ENCODE measurements at places on chromosomes 5 and 9.

DNA sequence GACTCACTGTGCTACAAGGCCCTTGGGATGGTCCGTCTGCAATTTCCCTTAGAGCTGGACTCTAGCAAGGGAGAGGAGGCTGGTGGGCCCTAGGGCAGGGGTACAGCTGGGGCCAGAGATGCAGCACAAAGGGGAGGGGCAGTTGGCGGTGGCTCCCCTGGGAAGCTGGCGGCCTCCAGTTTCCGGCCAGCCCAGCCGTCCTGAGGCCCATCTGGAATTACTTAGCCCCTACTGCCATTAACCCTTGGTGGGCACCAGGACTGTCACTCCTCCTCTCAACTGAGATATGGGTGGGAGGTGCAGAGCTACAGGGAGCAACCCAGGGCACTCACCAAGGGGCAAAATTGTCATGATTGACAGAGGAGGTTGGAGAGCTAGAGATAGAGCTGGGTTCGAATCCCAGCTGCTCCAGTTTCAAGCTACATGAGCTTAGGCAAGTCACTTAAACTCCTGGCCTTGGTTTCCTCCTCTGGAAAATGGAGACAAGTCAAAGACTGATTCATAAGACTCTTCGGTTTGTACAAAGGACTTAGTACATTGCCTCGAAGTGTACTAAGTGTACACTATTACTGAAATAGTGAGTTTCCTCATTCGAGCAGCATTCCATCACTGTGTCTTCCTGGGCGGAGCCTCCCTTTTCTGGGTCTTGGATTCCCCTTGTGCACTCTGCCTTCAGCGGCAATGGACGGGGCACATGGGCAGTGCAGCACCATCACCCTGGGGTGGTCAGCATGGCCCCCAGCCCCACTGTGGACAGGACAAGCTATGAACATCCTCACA lies 2.7 kb upstream of the PDGFRB start:
- no peak for DNase-seq

- DNase-seq = no peak
Observed at GRCh38 chr9:135908093-135908753, 877 bp upstream of the CAMSAP1 start.

- DNase-seq = peak; percentile 47
Observed at GRCh38 chr5:54217826-54218503, 92.4 kb downstream of the ARL15 start.

GRCh38 chr5:56116599-56117141 lies 116.5 kb downstream of the ANKRD55 start:
- DNase-seq = peak; percentile 34

GRCh38 chr9:77663754-77664153 lies 15.6 kb upstream of the GNA14 start:
- DNase-seq = no peak

GRCh38 chr9:2761424-2761823 lies 44.1 kb downstream of the KCNV2 start:
- no peak for DNase-seq

GRCh38 chr5:1315018-1315708 lies 20.3 kb upstream of the TERT start:
- DNase-seq = no peak

- DNase-seq = no peak
Observed at GRCh38 chr9:136142414-136142796, 23.7 kb upstream of the TMEM250 start.

DNA sequence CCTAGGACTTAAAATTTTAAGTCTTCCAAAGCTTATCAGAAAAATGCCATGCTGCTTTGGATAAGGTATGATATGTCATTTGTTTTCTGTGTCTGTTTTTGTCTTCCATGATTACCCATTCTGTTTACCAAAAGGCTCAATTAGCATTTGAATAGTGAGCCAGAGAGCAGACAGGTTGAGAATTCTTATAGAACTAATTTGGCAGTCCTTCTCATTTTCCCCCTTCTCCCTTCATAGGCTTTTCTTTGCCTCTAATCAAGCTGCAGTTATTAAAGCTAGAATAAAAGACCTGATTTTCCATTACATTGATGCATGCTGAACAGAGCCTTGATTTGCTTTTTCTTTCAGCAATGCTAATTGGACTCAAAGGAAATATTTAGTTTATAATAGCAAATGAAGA lies 993.0 kb downstream of the MAT2B start:
- no peak for DNase-seq

DNA sequence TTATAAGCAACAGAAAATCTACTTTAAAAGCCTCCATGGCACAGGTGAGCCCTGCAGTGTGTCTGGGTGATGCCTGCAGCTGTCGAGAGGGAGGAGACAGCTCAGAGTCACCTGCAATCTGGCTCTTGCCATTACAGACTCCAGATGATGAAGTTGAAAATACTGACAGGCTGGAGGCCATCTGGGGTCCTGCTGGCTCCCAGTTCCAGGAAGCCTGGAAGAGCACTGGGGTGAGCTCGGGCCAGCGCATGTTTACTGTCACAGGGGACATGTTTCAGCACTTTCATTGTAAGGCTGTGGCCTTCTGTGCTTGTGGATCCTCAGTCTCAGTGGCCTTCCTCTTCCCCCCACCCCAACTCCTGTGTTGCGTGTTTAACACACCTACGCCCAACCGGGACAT lies 28.4 kb downstream of the CEL start:
- DNase-seq = no peak

- DNase-seq = no peak
Observed at GRCh38 chr5:92841604-92842155, 739.3 kb downstream of the NR2F1-AS1 start.

DNA sequence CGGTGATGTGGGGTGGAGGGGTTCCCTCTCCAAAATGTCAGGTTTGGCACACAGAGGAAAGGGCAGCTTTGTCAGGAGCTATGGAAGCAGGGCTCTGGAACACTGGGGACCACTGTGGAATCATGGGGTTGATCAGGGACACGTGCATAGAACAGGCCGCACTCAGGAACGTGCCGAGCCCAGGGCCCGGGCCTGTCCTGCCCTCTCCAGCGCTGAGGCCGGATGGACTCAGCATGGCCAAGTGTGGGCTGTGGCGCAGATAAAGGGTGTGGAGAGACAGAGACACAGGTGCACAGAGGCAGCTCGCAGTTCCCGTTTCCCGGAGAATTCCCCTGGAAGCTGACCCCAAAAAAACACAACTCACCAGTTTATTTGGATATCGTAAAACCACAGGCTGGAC lies 37.8 kb upstream of the SLC6A3 start:
- DNase-seq = no peak

- no peak for DNase-seq
Observed at GRCh38 chr5:150347451-150347850, 10.0 kb upstream of the TCOF1 start.

DNA sequence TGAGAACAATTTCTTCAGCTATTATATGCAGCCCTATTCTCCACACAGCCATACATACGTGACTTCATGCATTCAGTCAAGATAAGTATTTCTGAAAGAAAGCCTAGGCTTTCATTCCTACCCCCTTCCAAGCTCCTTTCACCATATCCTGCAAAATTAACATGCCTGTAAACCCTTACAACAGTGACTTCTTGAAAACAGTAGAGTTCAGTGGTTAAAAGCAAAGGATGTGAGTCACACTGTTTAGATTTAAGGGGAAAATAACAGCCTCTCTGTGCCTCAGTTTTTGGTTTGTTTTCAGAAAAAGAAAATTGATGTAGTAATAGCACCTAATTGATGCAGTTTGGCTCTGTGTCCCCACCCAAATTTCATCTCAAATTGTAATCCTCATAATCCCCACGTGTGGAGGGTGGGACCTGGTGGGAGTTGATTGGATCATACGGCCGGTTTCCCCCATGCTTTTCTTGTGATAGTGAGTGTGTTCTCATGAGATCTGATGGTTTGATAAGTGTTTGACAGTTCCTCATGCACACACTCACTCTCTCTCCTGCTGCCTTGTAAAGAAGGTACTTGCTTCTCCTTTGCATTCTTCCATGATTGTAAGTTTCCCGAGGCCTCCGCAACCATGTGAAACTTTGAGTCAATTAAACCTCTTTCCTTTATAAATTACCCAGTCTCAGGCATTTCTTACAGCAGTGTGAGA lies 264.8 kb downstream of the CETN3 start:
- no peak for DNase-seq

- DNase-seq = no peak
Observed at GRCh38 chr9:116736399-116737151, 49.5 kb downstream of the TRIM32 start.

- no peak for DNase-seq
Observed at GRCh38 chr9:86944796-86945727, 2.2 kb downstream of the GAS1 start.

GRCh38 chr9:79220666-79221065 lies 351.1 kb upstream of the TLE4 start:
- no peak for DNase-seq

DNA sequence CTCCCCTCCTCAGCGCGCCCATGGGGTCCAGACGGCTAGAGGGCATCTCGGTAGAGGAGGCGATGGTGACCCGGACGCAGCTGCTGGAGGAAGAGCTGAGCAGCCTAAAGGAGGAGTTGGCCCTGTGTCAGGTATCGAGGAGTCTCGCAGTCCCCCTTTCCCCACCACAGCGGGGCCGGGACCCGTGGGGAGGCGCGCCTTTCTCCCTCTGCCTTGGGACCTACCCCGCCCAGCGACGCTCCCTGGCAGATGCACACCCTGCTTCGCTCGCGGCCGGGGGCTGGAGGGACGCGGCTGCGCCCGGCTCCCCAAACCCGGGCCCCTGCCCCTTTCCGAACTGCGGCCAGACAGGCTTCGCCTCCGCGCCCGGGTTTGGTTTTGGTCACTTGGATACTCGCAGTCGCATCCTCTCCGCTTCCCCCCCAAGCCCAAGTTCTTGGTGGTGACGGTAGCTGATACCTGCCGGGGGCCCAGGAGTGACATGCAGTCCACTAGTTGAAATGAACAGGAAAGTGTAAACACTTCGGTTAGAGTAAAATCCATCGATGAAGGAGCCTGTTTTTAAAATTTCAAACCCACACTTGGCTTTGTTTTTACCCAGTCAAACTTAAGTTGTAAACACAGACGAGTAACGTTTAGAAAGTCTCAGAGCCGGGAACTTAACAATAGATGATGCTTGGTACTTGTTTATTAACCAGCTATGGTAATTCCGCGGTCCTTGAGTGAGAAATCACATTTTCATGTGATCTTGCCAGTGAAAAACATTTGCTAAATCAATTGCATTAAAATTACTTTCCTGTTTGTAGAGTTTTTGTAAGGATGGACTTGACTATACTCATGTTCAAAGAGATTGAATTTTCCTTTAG lies 688 bp downstream of the CNTLN start:
- DNase-seq = peak; percentile 2

All from activated CD4-positive, alpha-beta T cell treated with anti-CD3 and anti-CD28 coated beads, Interleukin-10, Interleukin-2, amounts not matched to agents 100 ng/mL and 50 ng/mL, durations not matched to agents 16 hours and 8 hours (primary cell).